ENCODE measurements at places on chromosomes 13 and 19. TPM values are rescaled to one million over a fixed set of nuclear protein-coding genes. Genes with fewer than 3 reads are reported as not detected.

- no peak for DNase-seq
Measured at GRCh38 chr19:40717880-40718773, 1.2 kb downstream of the ITPKC start.

DNA sequence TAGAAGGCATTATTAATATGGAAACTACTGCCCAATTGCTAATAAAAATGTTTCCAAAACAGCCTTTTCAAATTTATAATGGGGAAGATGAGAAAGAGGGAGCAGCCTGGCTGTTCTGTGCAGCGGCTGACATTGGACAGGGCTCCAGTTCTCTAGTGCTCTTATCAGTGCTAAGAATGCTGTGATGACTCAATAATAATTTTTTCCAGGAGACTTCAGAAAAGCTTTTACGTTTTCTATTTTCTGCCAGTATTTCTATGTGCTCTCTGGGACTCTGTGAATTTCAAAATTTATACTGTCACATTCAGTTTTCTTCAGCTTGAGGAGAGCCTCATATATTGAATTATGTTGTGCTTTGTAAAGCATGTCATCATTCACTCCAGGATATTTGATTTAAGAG is 209.6 kb downstream of the VWA8 start:
- no peak for DNase-seq

The SLC27A5 gene
- 16.1 TPM for total RNA-seq

DNA sequence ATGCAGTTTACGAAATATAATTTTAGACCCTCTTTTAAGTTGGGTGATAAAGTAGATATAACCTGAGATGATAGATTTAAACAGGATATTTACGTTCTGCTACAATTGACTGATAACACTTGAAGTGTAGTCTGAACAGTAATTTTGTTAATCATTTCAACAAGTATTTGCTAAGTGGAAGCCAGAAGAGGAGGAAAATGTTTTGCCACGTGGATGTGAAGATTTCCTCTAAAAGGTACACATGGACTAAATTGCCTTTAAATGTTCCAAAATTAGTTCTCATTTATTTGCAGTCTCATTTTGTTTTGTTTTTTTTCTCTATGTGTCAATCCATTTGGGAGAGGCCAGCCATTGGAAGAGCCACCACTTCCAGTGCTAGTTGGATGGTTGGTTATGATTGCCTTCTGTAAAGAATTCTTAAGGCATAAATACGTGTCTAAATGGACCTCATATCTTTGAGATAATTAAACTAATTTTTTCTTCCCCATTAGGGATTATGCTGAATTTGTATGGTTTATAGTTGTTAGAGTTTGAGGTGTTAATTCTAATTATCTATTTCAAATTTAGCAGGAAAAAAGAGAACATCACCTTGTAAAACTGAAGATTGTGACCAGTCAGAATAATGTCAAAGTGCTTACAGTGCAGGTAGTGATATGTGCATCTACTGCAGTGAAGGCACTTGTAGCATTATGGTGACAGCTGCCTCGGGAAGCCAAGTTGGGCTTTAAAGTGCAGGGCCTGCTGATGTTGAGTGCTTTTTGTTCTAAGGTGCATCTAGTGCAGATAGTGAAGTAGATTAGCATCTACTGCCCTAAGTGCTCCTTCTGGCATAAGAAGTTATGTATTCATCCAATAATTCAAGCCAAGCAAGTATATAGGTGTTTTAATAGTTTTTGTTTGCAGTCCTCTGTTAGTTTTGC is 2.8 kb downstream of the MIR17HG start:
- no peak for DNase-seq

DNA sequence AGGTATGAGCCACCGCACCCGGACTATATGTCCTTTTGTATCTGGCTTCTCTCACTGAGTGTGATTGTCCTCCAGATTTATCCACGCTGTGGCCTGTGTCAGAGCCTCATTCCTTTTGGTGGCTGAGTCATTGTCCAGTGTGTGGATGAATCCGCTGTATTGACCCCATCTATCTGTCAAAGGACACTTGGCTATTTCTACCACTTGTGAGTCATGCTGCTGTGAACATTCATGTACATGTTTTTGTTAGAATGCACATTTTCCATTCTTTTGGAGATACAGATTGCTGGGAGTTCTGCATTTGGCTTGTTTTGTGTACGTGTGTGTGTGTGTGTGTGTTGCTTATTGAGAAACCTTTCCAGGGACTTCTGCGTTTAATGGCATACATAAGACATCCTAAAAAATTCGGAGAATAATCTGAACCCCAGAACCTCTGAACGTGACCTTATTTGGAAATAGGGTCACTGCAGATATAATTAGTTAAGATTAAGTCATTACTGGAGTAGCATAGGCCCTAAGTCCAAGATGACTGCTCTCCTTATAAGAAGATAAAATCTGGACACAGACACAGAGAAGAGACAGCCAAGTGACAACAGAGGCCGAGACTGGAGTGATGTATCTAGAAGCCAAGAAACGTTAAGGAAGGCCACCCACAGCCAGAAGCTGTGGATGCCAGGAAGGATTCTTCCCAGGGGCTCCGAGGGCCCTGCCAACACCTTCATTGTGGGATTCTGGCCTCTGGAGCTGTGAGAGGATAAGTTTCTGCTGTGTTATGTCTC is 4.9 kb upstream of the GIPC3 start:
- DNase-seq: no peak

GRCh38 chr13:78168981-78169380 is 250.3 kb upstream of the EDNRB start:
- DNase-seq: no peak
